ENCODE measurements at places on chromosomes 5 and 9. TPM values are rescaled to one million over a fixed set of nuclear protein-coding genes. Genes with fewer than 3 reads are reported as not detected.
A peak's percentile ranks its signal among the peaks of the same experiment; 100 is the strongest.

The SLC34A1 gene
- not detected for polyA plus RNA-seq

GRCh38 chr9:97039514-97039860 lies 545 bp upstream of the CTSV start:
- no peak for DNase-seq

DNA sequence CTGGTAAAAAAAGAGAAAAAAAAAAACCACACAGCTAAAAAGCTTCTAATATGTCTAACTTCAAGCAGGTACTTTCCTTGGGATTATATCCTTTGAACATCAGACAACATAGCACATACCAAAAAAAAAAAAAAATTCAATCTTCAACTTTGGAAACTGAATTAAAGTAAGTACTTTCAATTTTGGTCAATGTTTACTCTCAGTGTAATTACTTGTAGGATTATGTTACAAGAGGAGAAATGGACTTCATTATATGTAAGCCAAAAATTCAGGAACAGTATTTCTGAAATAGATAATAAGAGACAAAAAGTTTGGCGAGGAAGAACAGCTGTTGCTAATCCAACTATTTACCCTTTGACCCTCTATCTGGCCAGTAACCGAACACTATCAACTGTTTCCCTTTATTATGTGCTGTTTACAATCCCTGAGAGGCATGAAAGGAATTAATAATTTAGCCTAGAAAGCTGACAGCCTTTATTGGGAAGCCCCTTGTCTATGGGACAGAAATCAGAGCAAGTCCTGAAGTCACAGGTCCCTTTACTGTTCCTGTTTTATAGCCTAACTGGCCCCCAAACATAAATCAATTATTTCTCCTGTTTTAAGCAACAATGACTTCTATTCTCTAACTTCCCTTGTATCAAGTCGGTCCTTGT lies 46.6 kb downstream of the NR6A1 start:
- DNase-seq, result no peak

The GDA gene
- 0.20 TPM for polyA plus RNA-seq

The CBY3 gene
- polyA plus RNA-seq, result 0.23 TPM

DNA sequence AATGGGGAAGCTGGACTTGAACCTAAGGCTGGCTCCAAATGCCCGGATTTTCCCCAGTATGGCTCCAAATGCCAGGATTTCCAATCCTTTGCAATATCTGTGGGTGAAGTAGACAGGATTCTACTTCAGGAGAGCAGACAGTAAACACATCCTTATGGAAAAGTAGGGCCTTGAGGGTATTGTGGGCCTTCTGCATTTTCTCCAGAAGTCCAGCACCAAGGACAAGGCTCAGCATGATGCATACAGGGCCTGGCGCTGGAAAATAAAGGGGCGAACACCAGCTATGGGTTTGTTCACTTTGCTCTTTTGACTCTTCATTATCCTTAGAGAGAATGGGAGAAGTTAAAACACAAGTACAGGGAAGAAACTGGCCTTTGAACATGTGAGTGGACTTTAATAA lies 347.5 kb downstream of the SEMA5A start:
- DNase-seq, result no peak

DNA sequence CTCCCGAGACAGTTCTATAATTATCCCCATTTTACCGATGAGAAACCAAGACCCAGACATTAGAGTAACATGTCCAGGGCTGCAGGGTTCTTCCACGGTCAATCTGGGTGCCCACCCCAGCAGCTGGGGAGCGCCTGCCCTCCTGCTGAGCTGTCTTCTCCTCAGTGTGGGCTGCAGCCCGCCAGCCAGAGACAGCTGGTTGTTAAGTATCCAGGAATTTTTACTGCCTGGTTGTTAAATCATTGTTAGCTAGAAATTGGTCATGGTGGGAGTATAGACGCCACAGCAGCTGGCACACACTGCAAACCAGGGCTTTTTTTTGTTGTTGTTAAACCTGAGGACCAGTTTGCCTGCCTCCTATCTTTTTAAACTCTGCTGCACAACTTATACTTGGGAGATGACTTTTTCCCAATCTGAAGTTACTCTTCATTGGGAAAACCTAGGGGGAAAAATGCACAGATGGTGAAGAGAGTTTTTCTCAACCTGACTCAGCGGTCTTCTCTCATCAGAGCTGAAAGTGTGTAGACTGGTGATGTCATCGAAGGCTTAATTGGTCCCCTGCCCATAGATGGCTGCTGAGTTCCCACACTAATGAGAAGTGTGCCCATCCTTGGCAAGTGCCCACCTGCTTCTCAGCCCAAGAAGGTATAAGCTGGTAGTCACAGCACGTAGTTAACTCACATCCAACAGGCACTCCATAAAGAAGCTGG lies 208.6 kb downstream of the DRD1 start:
- DNase-seq, result no peak

The LVRN gene
- 1.9 TPM for polyA plus RNA-seq

- peak; percentile 79 for DNase-seq
Measured at GRCh38 chr5:135488727-135489465, 36.7 kb upstream of the TIFAB start.

- no peak for DNase-seq
Measured at GRCh38 chr5:80231243-80231642, 24.6 kb downstream of the SERINC5 start.

- no peak for DNase-seq
Measured at GRCh38 chr5:8842971-8843551, 702.8 kb downstream of the SEMA5A start.

The IFNA17 gene
- not detected for polyA plus RNA-seq

DNA sequence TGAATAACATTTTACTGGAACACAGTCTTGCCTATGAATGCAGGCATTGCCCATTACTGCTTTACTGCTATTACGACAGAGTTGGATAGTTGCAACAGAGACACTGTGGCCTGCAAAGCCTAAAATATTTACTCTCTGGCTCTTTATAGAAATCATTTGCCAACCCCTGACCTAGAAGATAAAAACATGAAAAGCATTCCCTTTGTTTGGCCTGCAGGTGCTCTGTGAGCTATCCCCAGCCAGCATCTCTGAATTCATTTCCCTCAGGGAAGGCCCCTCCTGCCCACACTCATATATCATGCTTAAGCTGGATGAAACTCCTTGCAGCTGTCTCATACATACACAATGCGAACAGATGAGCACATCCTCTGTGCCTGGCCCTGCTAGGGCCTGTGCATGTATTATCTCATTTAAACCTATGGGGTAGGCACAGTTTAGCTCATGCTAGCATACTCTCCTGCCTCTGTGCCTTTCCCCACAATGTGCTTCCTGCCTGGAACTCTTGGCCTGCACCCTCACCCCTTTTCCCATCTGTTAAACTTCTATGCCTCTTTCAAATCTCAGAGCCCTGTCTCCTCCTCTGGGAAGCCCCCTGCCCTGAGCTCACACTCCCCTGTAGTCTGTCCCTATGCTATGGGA lies 193.1 kb downstream of the PAX5 start:
- no peak for DNase-seq

DNA sequence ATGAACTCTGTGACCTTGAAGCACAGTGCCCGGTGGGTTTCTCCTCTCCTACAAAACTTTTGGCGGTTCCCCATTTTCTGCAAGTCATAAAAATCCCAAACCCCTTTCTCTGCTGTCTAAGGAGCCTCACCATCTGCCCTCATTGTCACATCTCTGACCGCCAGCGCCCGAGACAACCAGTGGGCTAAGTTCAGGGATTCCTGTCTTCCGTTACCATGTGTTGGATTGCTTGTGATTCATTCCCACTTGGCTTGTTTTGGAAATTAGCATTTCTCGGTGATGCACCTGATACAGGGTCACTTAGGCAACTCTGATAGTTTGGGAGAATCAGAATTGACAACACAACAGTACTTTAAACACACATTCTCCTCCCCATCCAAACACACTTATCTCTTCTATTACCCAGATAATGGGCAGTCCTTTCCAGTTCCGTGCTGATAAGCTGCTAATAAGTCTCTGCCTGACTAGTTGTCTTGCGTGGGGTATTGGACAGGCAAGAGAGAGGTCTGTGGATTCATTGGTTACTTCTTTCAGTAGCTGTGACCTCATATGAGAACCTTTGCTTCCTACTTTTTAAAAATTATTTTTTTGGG lies 70.0 kb upstream of the KLF4 start:
- DNase-seq, result no peak

DNA sequence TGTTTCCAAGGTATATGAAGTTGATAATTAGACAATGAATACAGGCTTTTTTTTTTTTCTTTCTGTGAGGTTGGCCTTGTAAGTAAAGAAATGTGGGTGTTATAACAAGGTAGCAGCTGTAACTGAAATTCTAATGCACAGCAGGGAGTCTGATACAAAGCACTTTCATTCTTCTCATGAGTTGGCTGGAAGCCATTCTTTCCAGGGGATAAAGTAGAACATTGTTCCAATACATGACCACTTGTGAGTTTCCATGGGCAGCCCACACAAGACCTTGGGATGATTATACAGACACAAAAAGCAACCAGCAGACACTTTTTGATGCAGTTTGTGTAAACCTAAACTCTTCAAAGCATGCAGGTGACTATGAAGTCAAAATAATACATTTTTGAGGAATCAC lies 1785.9 kb upstream of the WWC1 start:
- DNase-seq, result no peak

- no peak for DNase-seq
Measured at GRCh38 chr5:39599721-39600431, 175.1 kb upstream of the DAB2 start.

All from left lung (tissue), 14 donors.